ENCODE measurements at places on chromosomes 3 and 15.

DNA sequence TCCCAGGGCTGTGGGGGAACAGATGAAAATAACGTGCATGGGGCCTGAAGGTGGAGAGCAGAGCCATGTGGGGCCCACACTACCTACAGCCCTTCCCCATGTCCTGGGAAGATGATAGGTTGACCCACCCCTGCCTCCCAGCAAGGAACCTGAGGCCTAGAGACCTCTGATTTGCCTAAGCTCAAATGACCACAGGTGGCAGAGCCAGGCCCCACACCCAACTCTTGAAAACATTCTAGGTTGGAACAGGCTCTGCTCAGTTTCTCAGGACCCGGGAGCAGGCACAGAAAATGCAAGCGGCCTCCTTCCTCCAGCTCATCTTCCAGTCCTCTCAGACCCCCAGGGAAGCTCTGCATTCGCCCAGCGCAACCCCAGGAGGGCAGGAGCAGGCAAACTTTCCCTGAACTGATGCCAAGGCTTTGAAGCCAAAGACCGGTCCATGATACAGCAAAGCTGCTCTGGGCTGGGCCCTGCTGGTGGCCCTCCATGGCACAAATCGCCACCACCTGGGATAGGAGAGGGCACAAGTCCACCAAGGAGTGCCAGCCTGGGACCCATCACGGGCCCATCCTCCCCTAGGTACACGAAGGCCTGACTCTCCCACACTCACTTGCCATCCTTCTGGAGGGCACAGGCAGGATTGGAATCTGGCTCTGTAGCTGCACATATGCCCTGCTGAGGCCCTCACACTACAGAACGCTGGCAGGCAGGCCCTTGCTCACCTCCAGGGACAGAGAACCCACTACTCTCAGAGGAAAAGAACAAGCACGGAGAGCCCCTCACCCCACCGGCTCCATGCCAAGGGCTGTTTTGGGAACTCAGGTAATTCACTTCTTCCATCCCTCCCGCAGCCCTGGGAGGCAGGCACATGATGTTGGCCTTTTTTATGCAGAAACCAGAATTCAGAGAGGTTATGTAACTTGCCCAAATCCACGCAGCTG lies 51.0 kb upstream of the FURIN start:
- no peak for DNase-seq

DNA sequence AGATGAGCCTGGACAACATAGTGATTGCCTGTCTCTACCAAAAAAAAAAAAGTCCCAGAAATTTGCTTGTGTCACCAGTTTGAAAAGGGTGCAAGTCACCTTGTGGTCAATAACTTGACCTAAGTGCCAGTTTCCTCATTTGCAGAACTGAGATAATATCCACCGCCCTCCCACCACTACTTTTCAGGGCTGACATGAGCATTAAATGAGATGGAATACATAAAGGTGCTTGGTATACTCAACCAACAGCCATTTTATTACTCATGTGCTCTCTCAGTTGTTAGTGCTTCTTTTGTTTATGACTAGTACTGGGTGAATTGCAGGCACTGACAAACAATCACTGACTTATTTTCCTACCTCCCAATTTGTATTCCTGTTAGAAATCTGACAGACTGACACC lies 340.5 kb upstream of the SATB1 start:
- no peak for DNase-seq

DNA sequence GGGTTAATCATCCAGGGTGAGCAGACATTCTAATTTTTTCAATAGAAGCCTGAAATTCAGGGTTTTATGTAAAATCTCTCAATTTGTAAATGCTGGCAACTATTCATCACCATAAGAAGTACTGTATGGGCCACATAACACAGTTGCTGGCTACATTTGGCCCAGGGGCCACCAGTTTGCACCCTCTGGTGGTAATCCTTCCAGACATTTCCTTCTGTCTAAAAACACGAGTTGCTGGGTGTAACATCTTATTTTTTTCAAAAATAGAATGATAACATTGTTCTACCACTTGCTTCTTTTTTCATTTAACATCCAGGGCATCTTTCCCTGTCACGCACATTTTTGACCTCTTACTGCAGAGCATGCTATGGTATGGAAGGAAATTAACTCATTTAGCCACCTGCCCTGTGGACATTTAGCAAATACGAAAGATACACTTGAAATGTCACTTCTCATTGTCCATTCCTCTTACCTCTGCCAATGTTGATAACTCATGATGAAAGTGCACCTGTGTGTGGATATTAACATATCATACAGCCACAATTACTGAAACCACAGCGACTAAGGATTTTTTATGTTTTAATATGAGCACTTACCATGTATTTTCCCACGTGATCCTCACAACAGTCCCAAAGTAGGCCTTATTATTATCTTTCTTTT lies 117.5 kb upstream of the ARHGEF3 start:
- DNase-seq: no peak

DNA sequence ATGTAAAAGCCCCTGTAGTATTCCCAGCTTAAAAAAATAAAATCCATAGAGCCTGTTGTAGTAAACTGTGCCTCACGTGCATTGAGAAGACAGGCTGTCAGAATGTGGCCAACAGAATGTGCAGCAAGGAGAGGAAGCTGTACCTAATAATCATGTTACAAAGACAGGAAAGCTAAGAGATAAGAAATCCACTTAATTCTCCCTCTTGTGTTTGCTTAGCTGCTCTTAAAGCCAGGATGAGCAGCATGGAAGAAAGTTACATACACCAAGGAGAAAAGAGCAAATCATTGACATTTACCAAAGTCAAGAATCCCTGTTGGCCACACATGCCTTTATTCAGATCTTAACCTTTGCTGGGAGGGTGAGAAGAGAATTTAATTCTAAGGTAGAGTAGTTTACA lies 85.9 kb downstream of the TNIK start:
- no peak for DNase-seq

- no peak for DNase-seq
These were observed 57.1 kb upstream of the CMTM8 start for GRCh38 chr3:32181365-32181764.

DNA sequence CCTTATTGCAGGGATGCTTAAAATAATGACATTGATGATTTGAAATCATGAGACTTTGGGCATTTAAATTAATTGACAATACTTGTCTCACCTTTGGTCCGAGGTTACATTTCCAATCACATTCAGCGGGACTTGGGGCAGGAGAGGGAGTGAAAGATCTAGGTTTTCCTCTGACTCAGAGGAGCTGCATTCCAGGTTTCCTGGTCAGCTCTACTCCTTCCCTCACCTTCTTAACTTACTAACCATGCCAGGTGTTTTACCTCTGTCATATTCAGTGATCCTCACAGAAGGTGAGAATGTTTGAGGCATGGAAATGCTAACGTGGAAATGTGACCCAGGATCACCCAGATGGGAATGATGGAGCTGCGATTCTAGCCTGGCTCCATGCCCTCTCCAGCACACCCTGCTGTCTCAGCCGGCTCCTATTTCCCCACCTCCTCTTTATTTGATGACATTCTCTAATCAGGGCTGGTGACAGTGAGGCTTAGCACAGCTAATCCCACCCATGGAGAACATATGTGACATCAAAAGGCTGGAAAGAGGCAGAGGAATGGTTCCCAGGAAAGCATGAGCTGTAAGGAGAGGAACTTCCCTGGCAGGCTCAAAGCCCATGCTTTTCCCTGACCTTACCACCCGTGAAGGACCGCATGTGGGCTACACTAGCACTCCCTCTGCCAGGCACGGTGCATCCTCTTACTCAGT lies 38.7 kb downstream of the THSD4 start:
- no peak for DNase-seq

DNA sequence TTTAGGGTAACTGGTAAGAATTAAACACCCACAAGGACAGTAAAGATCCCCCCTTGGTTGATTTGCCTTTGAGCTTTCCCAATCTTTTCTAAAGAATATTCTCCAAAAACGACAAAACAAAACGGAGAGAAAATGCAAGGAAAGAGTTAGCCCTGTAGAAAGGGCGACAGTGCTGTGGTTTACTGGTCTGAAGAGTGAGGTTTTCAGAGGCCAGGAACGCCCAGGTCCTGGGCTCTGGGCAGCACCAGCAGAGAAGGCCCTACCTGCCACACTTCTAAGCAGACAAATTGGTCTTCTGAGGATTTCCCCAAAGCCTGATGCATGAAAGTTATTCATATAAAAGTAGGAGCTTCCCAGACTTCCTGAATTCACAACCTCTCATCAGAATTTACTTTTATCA lies 119.3 kb downstream of the KCNMB2 start:
- DNase-seq: no peak

DNA sequence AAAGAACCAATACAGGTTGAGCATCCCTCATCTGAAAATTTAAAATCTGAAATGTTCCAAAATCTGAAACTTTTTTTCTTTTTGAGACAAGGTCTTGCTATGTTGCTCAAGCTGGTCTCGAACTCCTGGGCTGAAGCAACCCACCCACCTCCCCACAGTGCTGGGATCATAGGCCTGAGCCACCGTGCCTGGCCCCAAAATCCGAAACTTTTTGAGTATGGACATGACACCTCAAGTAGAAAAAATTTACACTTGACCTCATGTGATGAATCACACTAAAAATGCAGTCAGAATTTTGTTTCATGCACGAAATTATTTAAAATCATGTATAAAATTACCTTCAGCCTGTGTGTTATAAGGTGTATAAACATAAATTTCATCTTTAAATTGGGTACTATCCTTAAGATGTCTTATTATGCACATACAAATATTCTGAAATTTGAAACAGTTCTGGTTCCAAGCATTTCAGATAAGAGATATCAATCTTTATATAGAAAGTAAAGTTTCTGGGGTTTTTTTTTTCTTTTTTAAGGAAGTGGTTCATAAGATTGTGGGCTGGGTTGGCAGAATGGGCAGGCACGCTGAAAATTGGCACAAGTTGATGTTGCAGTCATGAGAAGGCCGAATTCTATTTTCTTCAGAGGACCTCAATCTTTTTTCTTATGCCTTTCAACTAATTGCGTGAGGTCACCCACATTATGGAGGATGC lies 72.5 kb downstream of the SPRED1 start:
- no peak for DNase-seq

GRCh38 chr15:98858610-98859023 lies 149.0 kb downstream of the PGPEP1L start:
- no peak for DNase-seq

GRCh38 chr3:195450731-195451229 lies 8.0 kb upstream of the ACAP2 start:
- no peak for DNase-seq

GRCh38 chr3:117059067-117059955 lies 349.7 kb downstream of the TUSC7 start:
- no peak for DNase-seq

GRCh38 chr15:49137861-49138260 lies 17.5 kb downstream of the COPS2 start:
- no peak for DNase-seq

- DNase-seq: no peak
These were observed 195.8 kb downstream of the BBX start for GRCh38 chr3:107718547-107718946.

DNA sequence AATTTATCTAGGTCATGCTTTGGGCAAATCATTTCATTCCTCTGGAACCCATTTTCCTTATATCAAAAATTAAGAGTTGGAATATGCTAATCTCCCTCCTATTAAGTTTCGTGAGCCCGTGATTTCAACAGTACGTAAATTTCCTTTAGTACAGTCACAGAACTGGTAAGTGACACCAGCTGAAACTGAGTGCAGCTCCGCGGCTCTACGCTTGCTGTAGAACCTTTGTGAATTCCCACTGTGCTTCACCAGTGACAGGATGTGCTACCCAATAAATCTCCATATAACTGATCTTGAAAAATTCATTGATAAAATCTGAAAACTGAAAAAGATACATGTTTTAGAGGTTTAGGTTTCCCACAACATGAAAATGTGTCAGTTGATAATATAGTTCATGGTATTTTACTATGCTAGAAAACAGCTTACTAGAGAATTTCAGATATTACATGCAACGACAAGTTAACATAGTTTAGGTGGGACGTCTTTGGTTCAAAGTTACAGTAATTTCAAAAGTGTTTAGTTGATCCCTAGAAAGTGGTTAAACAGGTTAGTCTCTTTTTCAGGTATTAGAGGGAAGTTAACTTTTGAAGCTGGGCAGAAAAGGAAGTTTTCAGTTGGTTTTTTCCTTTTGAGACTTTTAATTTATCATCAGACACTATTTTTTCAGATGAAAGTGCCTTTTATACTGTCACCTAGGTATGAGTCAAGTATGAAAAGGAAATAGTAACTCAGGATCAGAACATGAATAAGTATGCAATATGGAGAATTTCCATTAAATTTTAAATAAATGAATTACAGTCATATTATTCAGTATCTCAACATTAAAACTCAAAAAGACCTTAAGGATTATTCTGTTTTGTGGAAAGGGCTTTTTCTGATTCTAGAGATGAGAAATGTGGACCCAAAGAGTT lies 57.0 kb downstream of the PPARG start:
- no peak for DNase-seq

DNA sequence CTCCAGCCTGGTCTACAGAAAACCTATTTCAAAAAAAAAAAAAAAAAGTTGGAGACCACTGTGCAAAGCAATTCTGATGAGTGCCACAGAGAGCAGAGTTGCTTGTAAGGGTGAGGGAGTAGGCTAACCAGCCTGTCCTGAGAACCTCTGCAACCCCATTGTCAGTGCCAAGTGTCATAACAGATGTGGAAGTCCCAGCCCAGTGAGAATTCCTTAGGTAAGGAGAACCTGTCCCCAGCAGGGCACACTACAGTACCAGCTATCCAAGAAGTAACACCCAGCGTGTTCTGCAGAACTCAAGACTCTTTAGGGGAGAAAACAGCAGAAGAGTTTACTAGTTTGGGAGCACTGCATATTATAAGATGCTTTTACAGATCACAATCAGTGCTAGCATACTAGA lies 156.3 kb downstream of the LIPC start:
- DNase-seq: no peak

- no peak for DNase-seq
These were observed 484.5 kb downstream of the IGSF11 start for GRCh38 chr3:118550122-118550521.

DNA sequence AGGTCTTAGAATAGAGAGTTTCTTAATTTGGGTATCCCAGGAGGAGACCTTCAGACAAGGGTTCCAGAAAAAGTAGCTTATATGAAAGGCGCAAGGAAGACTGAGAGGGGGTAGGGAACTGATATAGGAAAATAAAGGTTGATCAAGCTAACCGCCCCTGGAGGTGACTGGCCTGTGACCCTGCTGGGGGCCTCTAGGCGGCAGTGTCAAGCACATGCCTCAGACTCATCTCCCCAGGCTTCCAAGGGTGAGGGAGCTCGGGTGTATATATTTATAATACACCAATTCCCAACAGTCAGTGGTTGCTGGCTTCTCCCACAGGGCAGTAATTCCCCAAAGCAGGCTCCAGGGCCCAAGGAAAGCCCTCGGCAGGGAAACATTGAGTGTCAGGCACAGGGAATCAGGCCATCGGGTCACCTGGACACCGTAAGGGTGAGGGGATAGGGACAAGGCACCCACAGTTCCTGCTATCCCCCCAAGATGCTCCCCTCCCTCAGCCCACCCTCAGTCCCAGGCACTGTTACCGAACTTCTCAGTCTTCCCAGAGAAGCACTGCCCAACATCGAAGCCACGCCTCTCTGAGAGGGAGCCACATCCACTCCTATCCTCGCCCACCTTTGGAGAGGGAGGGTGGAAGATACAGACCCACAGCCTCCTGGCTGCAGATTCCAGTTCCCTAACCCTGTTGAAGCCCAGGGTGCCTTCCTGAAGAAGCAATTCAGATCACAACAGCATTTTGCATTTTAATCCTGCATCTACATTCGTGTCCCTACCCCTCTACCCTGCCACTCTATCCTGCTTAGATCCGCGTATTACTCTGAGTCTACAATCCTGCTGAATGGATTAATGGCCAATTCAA lies 19.5 kb upstream of the CAV3 start:
- no peak for DNase-seq
